ENCODE measurements at places on chromosomes 6 and 20.

DNA sequence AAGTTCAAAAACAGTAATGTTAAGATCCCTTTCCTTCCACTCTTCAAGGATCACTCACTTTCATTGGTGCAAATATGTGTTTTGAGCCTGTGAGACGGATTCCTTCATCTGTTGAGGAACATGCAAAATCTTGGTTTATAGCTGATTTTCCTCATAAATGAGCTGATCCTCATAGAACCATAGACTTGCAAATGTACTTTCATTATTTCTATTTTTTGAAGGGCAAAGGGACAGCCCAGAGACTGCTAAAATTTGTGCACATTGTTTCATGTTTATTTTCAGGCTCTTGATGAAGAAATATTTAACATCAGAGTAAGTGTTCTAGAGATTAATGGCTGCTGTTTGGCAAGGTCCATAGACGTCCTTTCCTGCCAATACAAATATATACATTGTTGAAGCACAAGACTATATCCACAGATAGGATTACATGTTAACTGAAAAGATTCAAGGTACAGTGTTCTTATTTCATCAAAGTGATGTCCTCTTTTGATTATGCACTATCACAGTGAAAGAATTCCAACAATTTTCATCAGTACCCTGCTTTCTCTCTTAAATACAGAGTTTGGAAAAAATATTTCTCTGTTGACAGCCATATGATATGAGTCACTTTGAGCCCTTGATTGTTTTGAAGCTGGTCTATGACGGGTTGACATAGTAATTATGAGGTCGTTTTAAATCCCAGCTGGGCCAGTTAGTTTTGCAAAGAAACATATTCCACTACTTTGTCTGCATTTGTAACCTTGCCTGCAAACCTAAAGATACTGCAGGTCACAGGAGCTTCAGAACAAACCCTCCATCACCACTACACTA is 95.7 kb downstream of the FILIP1 start:
- no peak for DNase-seq

DNA sequence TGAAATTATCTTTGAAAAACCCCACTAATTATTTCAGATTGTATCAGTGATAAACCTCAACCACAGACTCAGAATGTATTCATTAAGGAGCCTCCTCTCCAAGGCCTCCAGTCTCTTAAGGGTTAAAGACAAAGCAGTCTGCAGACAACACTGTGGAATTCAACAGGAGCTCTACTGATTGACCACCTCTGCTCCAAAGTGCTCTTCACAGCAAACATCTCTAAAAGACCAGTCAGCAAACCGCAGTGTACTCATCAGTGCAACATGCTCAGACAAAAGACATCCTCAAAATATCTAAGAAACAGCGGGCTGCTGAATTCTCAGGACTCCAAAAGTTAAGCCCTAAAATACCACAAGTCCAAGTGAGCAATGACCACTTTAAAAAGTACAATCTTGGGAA is 42.0 kb downstream of the UQCC1 start:
- DNase-seq = no peak

DNA sequence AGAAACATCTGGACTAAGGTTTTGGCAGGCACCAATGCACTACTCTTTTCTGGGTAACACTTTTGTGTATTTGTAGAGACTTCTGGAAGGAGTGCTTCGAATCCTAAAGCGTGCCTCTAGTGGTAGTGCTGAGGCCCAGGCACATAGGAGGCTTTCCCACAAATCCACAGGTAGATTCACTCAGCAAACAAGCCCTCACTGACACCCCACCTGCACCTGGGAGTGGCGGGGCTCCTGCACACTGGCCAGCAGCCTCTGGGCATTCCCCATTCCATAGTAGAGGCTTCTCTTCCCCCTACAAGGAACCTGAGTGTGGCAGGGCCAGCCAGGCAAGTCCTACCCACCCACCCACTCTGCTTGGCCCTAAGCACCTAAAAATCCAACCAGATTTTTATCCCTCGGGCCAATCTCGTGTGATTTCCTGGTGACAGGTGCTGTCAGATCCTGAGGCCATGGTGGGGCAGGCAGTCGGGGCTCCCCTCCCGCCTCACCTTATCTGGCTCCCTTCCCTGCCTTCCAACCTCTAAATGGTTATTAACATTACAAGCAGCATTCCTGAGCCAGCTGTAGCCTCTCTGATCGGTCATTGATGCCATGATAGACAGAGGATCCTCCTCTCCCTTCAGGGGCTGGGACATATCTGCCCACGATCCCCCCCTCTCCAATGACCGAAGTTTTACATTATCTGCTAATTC is 82.4 kb downstream of the SLC2A10 start:
- no peak for DNase-seq

GRCh38 chr6:32214126-32214525 is 9.7 kb downstream of the NOTCH4 start:
- DNase-seq = no peak

DNA sequence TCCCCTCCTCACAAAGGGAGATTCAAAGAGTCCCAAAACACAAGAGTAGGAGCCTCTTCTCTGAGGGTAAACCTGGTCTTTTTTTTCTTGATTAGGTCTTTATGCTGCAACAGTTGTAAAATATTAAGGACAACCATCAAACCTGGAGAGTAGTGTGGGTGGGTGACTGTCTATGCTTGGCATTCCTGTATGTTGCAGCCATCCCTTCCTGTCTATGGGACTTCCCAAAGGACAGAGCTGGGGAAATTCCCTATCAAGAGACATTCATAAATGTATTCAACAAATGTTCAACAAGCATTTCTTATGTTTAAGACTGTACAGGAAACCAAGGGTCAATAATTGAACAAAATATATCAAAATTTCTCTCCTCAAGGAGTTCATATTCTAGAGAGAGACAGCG is 5.5 kb downstream of the BTN2A2 start:
- no peak for DNase-seq

DNA sequence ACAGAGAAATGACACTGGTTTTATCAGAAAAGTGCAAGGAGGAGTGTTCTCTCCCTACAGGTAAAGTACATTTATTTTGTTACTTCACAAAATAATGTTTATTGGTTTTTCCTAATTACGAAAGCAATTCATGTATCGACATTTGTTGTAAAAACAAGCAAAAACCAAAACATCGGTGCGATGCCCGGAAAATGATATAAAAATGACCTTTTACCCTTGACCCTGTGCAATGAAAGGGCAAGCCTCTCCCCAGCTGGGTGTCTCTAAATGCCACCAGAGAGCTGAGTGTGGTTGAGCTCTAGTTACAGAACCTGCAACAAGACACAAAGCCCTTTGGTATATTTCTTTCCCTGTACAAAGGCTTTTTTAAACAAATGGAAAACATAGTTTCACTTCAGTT is 65.4 kb downstream of the CD164 start:
- no peak for DNase-seq

- DNase-seq = no peak
Measured at GRCh38 chr20:32672982-32673851, 524 bp downstream of the C20orf203 start.

DNA sequence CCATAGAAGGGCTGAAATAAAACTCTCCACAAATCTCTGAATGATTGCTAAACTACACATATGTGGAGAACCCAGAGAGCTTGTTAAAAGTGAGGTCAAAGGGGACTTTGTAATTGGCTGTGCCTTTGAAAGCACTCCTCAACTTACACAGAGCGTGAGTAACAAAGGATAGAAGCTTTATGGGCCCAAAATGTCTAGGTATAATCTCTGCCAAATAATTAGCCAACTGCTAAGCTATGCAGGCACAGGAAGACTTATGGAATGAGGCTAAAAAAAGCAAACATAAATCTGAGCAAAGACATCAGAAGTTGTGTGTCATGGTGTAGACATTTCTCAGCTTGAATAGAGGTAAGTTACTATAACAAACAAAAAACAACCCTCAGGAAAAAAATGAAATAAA is 23.3 kb upstream of the UST start:
- no peak for DNase-seq

GRCh38 chr20:6533351-6533750 is 234.1 kb upstream of the BMP2 start:
- DNase-seq = no peak

- DNase-seq = no peak
Measured at GRCh38 chr6:110534731-110535492, 58.5 kb upstream of the SLC22A16 start.

DNA sequence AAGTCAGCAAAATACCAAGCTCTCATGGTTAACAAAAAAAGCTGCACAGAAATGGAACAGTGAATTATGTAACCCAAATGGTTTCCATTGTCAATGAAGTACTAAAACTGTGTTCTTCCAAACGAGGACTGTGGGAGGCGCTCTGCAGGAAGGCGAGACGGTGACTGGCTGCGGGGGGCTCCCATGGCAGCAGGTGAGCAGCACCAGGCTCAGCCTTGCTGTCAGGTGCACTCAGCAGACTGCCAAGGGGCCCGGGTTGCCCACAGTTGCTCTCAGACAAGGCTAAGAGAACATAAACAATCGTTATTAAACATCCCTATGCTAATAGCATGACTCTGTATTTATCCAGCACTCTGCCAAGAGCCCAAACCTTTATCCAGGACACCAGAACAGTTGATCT is 630.3 kb upstream of the ARID1B start:
- no peak for DNase-seq

DNA sequence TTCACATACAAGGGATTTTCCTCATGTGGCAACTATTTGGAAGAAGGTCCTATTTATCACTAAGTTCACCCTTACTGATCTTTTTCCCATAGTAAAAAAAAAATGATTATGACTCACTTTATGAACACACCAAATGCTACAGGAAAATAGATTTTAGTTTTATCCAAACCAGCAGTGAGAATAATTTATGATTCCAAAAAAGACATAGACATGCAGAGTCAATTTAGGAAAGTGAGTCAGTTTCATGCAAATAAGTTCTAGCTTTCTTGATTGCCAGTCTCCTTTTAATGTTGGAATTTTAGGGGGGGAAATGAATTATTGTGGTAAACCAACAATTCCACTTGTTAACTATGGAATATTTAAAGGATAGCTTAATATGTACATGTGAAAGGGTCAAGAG is 64.0 kb upstream of the RNF146 start:
- no peak for DNase-seq

GRCh38 chr20:40686434-40686882 is 2.6 kb downstream of the MAFB start:
- DNase-seq = no peak

- peak; percentile 17 for DNase-seq
Measured at GRCh38 chr6:28251661-28252008, 434 bp downstream of the ZKSCAN4 start.

DNA sequence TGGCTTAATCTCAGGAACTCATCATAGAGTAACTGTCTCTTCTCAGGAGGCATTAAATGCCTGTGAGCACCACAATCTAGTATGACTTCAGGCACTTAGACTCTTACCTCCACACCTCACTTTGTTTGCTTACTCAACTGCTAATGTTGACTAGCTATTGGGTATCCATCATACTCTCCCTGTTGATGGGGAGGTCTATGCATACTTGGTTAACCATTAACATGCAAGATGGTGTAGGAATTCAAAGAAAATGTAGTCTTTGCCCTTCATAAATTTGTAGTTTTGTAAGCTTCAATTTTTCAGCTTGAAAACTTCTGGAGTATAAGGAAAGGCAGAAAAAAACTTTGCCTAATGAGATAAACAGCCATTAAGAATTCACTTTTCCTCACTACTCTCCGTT is 501.0 kb upstream of the MARCKS start:
- no peak for DNase-seq

DNA sequence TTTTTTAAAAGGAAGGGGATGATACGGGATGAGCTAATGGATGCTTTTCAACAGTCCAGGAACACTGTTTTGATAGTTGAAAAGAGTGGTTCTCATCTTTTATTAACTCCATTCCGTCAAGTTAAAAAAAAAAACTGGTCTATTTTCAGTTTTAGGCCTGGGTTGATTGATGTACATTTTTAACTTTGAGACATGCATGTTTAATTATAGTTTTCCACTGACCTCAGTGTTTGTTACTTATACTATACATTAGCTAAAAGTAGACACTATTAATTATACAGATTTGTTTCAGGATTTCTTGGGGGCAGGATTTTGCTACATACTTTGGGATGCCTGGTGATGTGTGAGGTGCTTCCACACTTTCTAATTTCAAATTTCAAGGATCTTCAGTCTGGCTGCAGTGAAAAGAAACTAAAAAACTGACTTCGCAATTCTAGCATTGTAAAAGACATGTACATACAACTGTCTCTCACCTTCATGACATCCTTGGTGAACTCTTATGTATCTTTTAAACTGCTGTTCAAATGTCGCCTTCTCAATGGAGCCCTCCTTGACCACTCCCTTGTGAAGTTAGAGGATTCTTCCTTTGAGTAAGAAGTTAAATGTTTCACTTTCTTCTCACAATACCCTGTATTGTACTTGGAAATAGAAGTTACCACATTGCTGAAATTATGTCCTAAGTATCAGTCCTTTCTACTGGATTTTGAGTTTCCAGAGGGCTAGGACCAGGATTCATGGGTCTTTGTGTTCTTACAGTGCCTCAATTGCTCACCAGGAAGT is 101.7 kb downstream of the TSHZ2 start:
- DNase-seq = no peak

GRCh38 chr6:121984956-121985355 is 414.5 kb upstream of the HSF2 start:
- no peak for DNase-seq

GRCh38 chr6:77290798-77291197 is 172.5 kb downstream of the HTR1B start:
- no peak for DNase-seq

GRCh38 chr20:64254156-64254555 is 1.4 kb upstream of the PCMTD2 start:
- no peak for DNase-seq

DNA sequence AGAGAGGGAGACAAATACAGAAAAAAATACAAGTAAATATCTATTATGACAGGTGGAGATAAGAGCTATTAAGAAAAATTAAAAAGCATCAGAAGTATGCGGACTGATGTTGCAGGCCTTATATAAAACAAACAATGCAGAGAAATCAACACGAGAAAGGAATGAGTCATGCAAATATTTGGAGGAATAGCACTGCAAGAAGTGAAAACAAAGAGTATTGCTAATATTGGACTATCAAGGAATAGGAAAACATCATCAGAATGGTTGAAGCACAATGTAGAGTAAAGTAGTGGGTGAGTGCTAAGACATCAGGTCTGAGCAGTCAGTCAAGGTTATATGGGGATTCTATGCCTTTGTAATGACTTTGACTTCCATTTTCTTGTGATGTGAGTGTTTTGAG is 657.5 kb upstream of the GJE1 start:
- DNase-seq = no peak

GRCh38 chr20:25459916-25460535 is 52.6 kb downstream of the GINS1 start:
- DNase-seq = no peak

DNA sequence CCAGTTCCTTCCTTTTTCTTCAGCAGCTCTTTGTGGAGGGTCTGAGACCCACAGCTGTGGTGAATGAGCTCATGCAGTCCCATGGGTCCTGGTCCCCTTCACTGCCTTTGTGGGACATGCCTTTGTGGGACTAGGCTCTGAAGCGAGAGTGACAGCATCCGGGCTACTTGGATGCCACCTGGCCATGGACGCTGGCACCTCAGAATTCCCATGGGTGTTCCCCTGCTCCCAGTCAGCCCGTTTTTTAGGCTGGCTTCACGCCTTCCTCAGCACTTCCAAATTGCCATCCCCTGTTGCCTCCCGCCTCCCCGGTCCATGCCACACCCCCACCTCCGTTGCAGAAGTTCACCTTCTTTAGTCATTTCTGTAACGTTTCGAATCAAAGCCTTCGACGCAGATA is 45.1 kb downstream of the RAMACL start:
- no peak for DNase-seq

- no peak for DNase-seq
Measured at GRCh38 chr20:58374027-58374850, 14.8 kb upstream of the VAPB start.
